ENCODE measurements at places on chromosomes 1 and 21. TPM values are rescaled to one million over a fixed set of nuclear protein-coding genes. Genes with fewer than 3 reads are reported as not detected.

Gene IGSF9
- total RNA-seq, result 0.51 TPM

Gene UFC1
- total RNA-seq, result 127 TPM

Gene PRKAA2
- total RNA-seq, result 11.1 TPM

Gene GUCA2B
- total RNA-seq, result not detected

Gene SPATA21
- total RNA-seq, result not detected

Gene ILDR2
- total RNA-seq, result 0.08 TPM

Gene VHLL
- 0.28 TPM for total RNA-seq

Gene AMY1B
- not detected for total RNA-seq

Gene APOBEC4
- not detected for total RNA-seq

Gene PLD5
- not detected for total RNA-seq

Gene ZNF648
- not detected for total RNA-seq

Gene OMA1
- total RNA-seq, result 16.6 TPM

Gene UBE2G2
- 77.4 TPM for total RNA-seq

Gene NR0B2
- total RNA-seq, result 5.2 TPM

Gene MXRA8
- 96.0 TPM for total RNA-seq

Gene TDRD10
- not detected for total RNA-seq
